Left renal cortex interstitium (tissue), 4 donors: ENCODE measurements at places on chromosomes 13 and 19. TPM values are rescaled to one million over a fixed set of nuclear protein-coding genes. Genes with fewer than 3 reads are reported as not detected.

The GRIK5 gene
- 24.5 TPM for polyA plus RNA-seq

- no peak for DNase-seq
Observed at GRCh38 chr19:39582442-39582841, 19.9 kb upstream of the LGALS13 start.

GRCh38 chr13:77729502-77730221 is 32.2 kb downstream of the SLAIN1 start:
- no peak for DNase-seq

The GJB6 gene
- 1.5 TPM for polyA plus RNA-seq

The PRR19 gene
- 1.4 TPM for polyA plus RNA-seq

The TMEM86B gene
- 4.9 TPM for polyA plus RNA-seq

DNA sequence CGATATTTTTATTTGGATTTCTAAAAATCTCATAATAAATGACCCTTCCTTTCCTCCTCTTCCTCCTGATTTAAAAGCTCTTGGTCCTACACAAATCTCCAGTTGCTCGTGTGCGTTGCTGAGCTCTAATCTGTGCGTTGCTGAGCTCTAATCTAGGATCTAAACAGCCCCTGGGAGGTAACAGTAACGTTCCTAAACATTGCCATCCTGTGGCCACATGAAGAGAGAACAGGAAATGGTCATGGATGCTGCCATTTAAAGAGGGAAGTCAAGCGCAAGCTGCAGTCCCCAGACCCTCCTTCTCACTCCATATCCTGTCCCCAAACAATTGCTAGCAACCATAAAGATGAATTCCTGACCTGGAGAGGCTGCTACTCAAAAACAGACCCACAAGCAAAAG is 170.8 kb downstream of the NUFIP1 start:
- DNase-seq: no peak

GRCh38 chr19:53942001-53942786 is 20.5 kb upstream of the CACNG8 start:
- no peak for DNase-seq
